Cerebellar nuclear complex (tissue), 1 donor: ENCODE measurements at places on chromosomes 1 and 21.

DNA sequence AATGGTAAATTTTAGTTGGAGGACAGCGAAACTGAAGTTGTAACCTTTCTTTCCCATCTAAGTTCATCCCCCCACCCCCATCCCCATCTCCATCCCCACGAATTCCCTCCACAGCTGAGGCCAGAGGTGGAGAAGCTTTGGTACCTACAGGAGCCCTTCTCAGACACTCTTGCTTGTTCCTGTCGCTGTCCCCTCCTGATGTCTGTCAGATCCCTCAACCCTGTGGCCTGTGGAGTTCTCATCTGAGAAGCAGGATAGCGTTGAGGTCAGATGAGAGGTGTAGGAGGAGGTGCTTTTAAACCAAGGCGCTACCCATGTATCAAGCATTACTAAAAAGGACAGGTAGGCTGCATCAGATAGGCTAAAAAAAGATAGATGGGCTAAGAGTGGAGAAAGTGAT lies 769 bp downstream of the NTPCR start:
- no peak for DNase-seq

DNA sequence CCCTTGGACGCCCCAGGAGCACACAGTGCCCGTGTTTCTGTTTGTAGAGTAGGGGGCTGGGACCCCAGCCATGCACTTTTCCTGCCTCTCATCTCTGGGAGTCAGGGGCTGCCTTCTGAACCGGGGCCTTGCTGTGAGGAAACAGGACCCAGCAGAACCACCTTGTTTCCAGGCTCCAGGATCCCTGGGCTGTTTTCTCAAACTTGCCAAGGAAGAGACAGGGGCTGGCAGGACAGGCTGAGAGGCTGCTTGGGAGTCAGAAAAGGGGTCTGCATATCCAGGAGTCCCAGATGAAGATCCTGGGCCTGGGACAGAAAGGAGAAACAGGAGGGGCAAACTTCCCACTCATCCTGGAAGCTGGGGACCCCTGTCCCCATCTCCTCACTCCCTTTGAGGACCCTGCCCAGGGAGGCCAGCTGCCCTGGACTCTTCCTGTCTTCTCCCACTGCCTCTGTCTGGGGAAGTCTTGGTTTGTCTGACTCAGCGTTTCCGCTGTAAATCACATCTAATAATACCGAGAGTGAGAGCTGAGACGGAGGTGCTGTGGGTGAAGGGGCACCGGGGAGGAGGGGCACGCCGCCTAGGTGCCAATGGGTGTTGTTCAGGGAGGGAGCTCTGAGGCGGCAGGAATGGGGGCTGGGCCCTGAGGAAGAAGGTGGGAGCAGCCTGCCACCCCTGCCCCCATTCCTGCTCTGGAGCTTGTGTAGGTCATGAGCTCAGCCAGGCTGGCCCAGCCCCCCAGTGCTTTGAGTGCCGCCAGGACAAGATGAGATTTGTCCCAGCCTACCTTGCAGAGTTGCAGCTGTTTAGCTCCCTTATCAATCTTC lies 16.7 kb downstream of the POU3F1 start:
- no peak for DNase-seq

DNA sequence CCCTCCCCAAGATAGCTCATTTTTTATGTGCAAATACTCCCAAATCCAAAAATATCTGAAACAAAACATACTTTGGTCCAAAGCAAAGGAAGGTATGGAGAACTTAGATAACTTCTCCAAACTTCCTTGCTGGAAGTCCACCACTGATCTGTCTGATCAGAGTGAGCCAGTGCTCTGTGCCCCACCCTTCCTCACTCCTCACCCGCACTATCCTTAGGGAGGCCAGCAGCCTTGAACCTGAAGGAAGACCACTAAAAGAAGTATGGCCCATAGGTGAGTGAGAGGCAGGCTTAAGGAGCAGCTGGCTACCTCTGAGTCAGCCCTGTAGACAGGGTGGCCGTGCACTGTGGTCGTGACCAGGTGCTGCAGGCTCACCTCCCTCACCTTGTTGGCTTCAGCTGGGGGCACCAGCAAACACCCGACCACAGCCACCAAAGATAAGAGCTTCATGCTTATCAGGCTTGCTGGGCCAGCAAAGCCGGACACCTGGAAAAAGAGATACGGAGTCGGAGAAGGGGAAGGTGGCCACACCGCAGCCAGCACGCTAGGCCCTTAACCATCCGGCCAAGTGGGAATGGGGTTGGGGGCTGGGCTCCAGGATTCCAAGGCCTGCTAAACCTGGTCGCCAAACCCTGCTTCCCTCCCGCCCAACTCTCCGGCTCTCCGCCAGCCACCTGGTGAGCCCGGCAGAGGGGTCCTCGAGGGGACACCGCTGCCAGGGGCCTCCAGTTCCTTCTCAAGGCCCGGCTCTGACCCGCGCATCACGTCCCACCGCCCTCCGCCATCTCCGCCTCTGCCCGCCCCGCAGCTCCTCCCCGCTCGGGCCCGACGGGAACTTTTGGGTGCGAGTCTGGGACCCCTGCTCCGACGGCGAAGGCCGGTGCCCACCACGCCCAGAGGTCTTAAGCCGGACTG lies 543 bp downstream of the TMEM9 start:
- no peak for DNase-seq

GRCh38 chr21:39956586-39956985 lies 89.3 kb downstream of the PCP4 start:
- DNase-seq, result no peak

DNA sequence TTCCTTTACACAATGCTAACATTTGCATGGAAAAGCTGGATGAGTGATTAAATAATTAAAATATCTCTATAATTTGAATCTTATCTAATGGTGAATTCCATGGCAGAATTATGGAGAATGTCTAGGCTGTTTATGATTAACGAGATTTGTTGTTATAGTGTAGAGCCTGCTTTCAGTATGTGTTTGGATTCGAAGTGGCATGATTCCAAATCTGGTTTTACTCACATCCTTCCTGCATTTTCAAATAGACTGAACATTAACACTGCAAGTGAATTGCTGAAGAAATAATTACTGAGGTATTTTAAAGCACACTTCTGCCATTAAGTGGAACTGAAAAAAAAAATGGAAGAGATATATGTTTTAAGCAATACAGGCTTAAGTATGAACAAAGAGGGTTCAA lies 5.1 kb upstream of the NEK7 start:
- no peak for DNase-seq

- DNase-seq, result no peak
Observed at GRCh38 chr1:58903514-58904298, 119.9 kb upstream of the JUN start.

- DNase-seq, result no peak
Observed at GRCh38 chr21:14869984-14870852, 194.6 kb downstream of the NRIP1 start.

- no peak for DNase-seq
Observed at GRCh38 chr1:25932321-25932720, 26.1 kb upstream of the STMN1 start.
